NCI-H510A treated with DMSO at 0.1 percent for 48 hours (cell line): ENCODE measurements at places on chromosomes 12 and 14.

DNA sequence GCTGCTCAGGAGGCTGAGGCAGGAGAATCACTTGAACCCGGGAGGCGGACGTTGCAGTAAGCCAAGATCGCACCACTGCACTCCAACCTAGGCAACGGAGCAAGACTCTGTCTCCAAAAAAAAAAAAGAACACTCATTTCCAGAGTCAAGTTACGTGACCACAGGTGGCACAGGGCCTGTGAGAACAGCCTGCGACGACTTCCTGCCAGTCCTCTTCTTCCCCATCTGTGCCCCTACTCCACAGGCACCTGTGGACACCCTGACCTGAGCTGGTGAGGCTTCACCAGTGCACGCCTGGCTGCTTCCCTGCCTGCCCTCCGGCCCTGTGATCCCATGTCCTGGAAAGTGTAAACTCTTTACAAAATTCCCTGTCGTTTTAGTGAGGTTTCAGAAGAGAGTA, 77.7 kb downstream of the PPP2R5C start:
- DNase-seq: peak; percentile 21

GRCh38 chr14:72617391-72618031, 276.4 kb downstream of the DPF3 start:
- DNase-seq: no peak

DNA sequence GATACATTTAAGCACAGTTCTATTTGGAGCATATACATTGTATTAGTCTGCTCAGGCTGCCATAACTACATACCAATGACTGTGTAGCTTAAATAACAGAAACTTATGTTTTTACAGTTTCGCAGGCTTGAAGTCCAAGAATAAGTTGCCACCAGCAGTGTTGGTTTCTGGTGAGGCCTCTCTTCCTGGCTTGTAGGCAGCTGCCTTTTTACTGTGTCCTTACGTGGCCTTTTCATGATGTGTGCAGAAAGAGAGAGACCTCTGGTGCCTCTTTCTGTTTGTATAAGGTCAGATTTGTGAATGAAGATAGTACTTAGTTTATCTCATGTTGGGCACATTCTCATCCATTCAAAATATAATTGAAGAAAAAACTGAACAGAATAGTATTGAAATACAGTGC, 636.6 kb downstream of the FLRT2 start:
- DNase-seq: peak; percentile 9

DNA sequence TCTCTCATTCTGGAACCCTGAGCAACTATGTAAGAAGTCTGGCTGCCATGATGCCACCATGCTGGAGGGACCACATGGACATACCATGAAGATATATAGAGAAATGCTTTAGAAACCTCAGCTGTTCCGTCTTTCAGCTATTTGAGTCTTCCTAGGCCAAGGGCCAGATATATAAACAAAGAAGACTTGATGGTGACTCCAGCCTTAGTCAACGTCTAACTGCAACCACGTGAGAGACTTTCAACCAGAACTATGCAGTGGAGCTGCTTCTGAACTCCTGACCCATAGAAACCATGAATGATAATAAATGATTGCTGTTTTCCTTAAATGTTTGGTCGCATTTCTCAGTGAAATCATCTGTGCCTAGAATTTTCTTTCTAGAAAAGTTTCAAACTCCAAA, 20.0 kb upstream of the KITLG start:
- no peak for DNase-seq

DNA sequence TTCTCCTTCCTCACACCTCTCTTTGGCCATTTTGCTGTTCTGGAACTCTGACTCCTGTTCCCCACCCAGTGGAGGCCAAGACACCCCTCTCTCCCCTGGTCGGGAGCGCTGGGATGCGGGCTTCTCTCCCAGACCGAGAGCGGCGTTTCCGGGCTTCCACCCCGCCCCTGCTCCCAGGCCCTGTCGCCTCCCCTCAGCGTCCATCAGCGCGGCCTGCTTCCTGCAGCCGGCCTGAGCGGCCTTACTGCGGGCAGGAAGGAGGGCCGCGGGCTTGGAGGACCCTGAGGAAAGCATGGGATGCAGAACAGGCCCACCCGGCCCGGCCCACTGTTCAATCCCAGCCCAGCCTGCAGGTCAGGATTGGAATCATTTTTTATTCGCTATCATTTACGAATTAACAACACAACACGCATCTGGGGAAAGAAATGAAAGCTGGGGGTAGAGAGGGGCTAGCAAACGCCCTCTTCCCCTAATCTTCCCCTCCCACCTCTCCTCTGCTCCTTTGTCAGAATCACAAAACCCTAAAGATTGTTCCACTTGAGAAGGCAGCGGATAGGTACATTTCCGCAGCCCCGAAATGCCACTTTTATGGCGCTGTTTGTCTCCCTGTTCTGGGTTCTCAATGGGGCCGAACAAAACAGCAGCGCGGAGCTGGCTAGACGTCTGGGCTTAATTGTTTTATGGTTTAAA, 3.8 kb upstream of the HOXC8 start:
- no peak for DNase-seq

DNA sequence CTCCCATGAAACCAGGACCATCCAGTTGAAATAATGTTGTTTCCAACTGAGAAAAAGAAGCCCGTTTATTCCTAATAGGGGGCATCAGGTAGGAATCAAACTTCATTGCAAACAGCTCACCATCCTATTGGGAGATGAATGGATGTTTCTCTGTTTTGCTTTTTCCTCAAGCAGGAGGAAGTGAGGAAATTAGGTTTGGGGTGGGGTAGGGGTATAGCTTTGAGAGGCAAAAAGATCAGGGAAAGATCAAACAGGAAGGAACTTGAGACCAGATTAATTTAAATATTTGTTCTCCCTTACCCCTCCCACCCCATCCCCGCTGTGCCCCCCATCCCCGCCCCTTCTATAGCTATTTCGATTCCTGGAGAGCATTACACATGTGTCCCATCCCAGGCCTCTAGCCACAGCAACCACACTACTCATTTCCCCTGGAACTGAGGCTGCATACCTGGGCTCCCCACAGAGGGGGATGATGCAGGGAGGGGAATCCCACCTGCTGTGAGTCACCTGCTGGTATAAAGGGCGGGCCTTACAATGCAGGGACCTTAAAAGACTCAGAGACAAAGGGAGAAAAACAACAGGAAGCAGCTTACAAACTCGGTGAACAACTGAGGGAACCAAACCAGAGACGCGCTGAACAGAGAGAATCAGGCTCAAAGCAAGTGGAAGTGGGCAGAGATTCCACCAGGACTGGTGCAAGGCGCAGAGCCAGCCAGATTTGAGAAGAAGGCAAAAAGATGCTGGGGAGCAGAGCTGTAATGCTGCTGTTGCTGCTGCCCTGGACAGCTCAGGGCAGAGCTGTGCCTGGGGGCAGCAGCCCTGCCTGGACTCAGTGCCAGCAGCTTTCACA, at the start of gene IL23A:
Gene IL23A, plus strand, starts transcription at position 577 of the 850 bp plus-strand sequence. Its CDS starts 161 bp downstream, at position 738.
- DNase-seq: peak; percentile 69

DNA sequence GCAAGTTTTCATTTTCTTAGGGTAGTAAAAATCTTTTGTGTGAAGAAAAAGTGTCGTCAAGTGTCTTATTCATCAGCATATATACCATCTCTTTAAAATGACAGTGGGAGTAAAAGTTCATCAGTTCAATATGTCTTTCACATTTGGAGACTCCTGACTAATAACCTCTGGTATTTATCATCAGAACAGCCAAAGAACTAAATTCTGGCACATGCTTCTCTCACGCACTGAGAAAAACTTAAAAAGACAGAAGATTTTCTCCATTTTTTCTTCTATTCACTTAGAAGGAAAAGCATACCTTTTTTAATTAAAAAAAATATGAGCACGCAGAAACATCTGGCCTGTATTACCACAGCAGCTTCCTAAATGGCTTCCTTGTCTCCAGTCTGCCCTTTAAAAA, 265.7 kb downstream of the AKAP6 start:
- no peak for DNase-seq

DNA sequence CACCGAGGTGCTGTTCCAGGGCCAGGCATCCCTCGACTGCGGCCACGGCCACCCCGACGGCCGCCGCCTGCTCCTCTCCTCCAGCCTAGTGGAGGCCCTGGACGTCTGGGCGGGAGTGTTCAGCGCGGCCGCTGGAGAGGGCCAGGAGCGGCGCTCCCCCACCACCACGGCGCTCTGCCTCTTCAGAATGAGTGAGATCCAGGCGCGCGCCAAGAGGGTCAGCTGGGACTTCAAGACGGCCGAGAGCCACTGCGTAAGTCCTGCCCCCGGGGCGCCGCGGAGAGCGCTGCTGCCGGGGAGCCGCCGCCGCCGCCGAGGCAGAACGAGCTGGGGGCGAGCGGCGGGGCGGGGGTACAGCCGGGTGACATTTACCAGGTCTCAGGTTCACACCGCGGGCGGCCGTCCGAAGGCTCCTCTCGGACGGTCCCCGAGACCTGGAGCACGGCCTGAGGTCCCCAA, 1.4 kb downstream of the PLXNC1 start:
- peak; percentile 33 for DNase-seq

DNA sequence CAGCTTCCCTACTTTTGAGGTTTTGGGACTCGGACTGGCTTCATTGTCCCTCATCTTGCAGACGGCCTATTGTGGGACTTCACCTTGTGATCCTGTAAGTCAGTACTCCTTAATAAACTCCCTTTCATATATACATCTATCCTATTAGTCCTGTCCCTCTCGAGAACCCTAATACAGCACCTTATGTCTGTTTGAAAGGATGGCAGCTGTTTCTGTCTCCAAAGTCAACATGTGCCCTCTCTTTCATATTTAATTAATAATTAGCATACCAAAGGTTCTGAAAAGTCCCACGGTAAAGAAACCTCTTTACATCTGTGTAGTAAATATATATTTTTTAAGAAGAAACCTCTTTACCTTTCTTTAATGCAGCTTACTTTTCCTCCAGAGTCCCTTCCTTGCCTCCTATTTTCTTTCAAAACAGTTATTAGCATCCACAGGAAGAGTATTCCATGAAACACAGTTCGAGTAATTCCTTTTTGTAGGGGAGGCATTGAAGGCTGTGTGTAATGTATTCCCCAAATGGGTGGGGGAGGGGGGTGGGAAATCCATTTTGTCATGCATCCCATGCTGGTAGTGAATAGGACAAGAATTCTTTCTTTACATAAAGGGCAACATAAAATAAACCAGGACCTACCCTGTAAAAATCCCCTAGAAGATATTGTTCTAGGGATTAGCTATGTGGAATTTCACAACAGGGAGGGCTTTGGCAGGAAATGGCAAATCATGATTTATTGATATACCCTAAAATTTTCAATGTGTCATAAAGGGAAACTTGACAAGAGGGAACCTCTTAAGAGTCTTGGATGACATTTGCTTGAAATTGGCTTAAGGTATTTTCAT, 241.5 kb downstream of the SUDS3 start:
- DNase-seq: no peak

- DNase-seq: peak; percentile 93
Measured at GRCh38 chr14:36604757-36605505, 22.5 kb upstream of the NKX2-8 start.

DNA sequence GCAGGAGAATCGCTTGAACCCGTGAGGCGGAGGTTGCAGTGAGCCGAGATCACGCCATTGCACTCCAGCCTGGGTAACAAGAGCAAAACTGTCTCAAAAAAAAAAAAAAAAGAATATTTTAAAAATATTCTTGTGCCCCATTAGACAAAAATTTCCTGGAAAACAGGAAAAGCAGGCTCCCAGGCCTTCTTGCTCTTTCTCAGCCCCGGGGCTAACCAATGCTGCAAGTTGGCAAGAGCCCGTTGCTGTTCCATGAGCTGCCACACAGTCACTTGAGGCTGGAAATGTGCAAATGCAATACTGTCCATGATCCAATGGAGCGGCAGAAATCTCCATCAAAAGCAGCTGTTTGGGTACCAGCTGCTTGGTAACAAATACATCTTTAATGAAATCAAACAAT, 994.7 kb downstream of the VRK1 start:
- DNase-seq: no peak

DNA sequence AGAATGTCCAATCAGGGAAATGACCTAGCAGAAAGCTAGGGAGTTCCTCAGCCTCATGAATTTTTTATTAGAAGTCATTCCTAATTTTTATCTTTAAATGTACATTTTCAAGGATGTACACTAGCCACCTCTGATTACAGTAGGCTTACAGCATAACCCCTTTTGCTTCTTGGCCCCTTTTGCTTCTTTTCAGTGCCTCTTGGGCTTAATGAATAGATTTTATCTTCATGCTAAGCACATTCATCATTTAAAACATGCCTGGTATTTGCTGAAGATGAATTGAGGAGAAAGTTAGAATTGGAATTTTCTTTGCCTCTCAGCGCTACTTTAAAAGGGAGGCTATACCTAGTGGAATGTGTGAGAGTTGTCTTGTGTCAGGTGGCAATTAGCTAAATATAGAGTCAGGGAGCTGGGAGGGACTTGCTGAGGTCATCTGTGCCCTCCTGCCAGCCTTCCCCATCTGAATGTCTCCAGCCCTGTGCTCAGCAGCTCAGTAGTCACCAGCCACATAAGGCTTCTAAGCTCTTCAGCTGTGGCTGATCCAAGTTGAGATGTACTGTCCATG, 132.1 kb downstream of the SAMD4A start:
- DNase-seq: no peak

DNA sequence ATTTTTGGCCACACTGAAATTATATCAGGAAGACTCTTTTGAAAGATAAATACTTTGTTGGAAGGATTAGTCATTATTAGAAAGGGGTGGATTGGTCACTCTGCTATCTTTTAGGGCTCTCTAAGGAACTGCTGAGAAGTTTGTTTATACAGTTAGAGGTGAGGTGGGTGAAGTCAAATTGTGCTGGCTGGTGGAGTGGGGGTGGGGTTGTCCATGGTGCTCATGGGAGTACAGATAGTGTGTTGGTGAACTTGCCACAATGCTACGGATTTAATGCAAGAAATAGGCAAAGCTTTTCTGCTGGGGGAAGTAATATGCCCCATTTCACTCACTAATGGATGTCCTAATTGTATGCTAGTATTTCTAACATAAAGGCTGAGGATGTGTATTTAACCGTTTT, 35.8 kb downstream of the SUSD6 start:
- DNase-seq: no peak

DNA sequence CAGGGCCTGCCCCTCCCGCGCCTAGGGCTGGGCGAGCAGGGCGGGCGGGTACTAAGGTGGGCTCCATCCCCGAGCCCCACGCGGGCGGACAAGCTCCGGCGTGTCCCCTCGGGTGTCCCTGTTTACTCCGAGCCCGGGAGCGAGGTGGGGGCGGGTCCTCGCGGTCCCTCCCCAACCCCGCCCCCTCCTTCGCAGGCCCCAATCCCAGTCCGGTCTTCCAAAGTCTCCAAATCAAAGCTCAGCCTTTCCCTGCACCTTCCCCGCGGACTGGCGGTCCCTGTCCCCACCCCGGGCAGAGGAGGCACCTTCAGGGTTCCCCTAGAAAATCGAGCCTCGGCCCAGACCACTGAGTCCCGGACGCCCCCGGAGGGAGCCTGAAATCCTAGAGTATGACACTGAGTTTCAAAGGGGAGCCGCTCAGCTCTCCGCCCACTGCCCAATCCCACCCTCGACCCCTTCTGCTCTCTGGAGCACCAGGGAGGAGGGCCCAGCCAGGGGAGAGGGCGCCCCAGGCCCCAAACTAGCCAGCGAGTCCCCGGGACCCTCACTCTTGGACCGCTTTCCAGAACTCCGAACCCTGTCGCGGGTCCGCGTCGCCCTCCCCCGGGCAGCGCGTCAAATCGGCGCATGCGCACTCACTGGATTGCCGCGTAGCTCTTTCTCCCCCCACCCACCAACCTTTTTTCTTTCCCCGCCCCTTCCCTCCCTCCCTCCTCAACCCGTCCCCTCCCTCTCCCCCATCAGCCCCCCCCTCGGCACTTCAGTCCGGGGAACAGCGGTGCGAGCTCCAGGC, at the start of gene LRP1:
Gene LRP1, plus strand, starts transcription at position 758 of the 793 bp plus-strand sequence. CDS start 482 bp downstream, outside the sequence.
- DNase-seq: peak; percentile 77
